ENCODE measurements at places on chromosomes 3 and 15.

DNA sequence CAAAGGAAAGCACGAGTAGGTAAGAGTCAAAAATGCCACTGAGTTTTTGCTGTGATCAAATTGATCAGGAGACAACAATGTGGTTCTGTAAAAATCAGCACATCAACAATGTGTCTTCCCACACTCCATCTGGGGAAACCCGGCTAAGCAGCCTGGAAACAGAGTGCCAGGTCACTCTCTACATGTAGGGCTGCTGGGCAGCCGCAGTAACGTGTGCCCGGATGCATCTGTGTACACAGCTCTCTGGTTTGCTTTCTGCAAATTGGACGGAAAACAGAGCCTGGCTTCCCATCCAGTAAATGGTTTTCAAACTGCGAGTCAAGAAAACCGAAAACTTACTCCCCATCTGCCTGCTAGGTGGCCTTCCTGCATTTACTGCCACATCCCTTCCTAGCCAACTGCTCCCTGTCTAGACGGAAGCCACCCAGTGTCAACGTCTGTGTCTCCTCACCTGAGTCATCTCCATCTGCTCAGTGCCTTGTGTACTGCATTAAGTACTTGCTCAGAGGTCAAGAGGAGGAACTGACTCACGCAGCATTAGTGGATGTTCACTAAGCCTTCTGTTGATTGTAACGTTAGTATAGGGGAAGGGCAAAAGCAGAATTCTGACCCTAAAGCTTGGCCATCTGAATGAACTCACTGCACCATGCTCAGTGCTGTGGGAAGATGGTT, 124.1 kb downstream of the TJP1 start:
- no peak for DNase-seq

GRCh38 chr3:46707601-46708011, 6.4 kb downstream of the TMIE start:
- peak; percentile 15 for DNase-seq

DNA sequence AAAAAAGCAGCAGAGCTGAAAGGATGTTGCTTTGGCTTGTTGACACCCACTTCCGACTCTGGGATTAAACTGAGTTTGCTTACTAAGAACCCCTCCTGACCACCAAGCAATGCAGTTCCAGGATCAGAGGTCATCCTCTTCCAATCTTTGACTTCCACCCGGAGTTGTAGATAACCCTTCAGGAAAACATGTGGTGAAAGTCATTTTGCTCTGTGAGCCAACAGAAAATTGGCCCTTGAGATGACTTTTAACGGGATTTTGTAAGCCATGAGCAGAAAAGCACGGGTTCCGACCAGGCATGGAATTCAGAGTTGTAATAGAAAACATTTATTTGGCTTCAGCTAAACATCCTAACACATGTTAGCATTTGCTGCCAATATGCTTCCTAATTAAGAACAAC, 171.6 kb upstream of the NR2F2 start:
- DNase-seq, result peak; percentile 35

GRCh38 chr3:168089179-168089771, 6.4 kb downstream of the GOLIM4 start:
- no peak for DNase-seq
